ENCODE measurements at places on chromosomes 4 and X.

GRCh38 chr4:7733801-7734650 is 205.6 kb downstream of the AFAP1 start:
- DNase-seq: no peak

GRCh38 chr4:169015186-169015623 is 5.2 kb upstream of the CBR4 start:
- DNase-seq: no peak

GRCh38 chr4:86178211-86178610 is 181.6 kb downstream of the MAPK10 start:
- DNase-seq: no peak

- no peak for DNase-seq
Observed at GRCh38 chr4:97215409-97215941, 927.8 kb downstream of the STPG2 start.

GRCh38 chr4:176193126-176193525 is 2.3 kb downstream of the SPATA4 start:
- DNase-seq: no peak

GRCh38 chrX:130130990-130131389 is 20.7 kb upstream of the ELF4 start:
- DNase-seq: no peak

Measured in caudate nucleus (tissue), 63 donors.